ENCODE measurements at places on chromosomes 7 and 10. TPM values are rescaled to one million over a fixed set of nuclear protein-coding genes. Genes with fewer than 3 reads are reported as not detected.

DNA sequence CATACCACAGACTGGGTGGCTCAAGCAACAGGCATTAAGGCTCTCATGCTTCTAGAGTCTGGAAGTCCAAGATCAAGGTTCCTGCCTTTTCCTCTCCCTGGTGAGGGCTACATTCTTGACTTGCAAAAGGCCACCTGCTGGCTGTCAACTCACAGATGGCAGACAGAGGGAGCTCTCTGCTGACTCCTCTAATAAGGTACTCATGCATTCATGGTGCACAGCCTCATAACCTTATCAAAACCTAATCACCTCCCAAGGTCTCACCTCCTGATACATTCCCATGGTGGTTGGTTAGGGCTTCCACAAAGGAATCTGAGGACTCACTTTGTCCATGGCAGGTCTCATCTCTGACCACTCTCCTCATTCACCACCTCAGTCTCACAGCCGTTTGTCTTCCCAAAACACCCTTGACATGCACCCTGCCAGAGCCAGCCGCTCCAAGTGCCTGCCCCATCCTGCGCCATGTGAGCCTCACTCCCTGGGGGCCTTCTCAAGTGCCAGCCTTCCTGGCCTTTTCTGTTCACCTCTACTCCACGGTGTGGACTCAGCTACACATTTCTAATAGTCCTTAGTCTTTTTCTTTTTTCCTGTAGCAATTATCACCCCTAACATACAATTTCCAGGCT lies 400.3 kb upstream of the ADARB2 start:
- no peak for DNase-seq
- H3K27me3 ChIP-seq = no peaks in the 10 kb centered on the region
- no peaks in the 10 kb centered on the region for H3K4me1 ChIP-seq
- no peaks in the 10 kb centered on the region for H3K36me3 ChIP-seq
- no peak overlapping the region for H3K27ac ChIP-seq

DNA sequence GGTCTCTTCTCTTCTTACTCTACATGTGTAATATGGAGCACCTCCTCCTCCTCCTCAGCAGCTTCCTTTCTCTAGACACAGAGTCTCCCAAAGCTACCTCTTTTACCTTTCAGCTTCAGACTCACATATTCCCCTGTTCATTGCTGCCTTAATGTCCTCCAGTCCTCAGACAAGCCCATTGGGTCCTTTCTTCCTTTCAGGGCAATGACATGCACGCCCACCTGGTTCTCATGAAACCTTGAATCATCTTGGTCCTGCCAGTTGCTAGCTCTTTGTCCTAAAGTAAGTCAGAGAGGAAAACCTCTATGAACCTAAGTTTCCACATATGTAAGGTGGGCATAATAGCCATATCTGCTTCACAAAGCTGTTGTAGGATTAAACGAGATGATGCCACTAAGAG lies 227.0 kb downstream of the RPS24 start:
- H3K27me3 ChIP-seq = peaks cover 6% of the 10 kb centered on the region
- DNase-seq = no peak
- no peak overlapping the region for H3K4me3 ChIP-seq

Gene CLCN1
- total RNA-seq = not detected

- no peak overlapping the region for H3K27ac ChIP-seq
- no peaks in the 10 kb centered on the region for H3K27me3 ChIP-seq
- DNase-seq = no peak
- no peaks in the 10 kb centered on the region for H3K4me1 ChIP-seq
Measured at GRCh38 chr7:46525876-46526275, 604.8 kb upstream of the IGFBP3 start.

Gene CYP2C19
- not detected for total RNA-seq

- DNase-seq = no peak
- H3K36me3 ChIP-seq = no peaks in the 10 kb centered on the region
Measured at GRCh38 chr10:19815036-19815730, 1.0 kb upstream of the PLXDC2 start.

- H3K27ac ChIP-seq = no peak overlapping the region
- H3K36me3 ChIP-seq = no peaks in the 10 kb centered on the region
- H3K27me3 ChIP-seq = no peaks in the 10 kb centered on the region
- no peak for DNase-seq
Measured at GRCh38 chr7:14691597-14692203, 210.9 kb downstream of the DGKB start.

DNA sequence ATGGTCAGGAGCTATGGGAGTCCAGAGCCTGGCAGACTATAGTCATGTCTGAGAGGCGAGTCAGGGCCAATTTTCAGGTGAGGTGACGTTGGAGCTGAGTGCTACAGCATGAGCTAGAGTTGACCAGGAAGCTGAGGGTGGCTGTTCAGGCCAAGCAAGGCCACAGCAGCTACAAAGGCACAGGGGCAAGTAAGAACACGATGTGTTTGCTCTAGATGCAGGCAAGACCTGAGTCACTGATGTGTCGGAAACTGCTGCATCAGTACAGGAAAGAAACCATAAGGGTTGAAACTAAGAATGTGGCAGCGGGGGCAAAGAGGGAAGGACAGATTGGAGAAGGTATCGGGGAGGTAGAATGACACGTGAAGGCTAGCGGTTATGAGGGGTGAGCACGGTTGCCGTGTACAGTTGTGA lies 11.8 kb upstream of the RRP12 start:
- no peaks in the 10 kb centered on the region for H3K27me3 ChIP-seq
- H3K27ac ChIP-seq = peak overlapping the region; percentile 91
- DNase-seq = peak; percentile 43
- H3K36me3 ChIP-seq = peaks cover 3% of the 10 kb centered on the region
- H3K4me3 ChIP-seq = peak overlapping the region; percentile 53

Gene SCIN
- not detected for total RNA-seq

- no peaks in the 10 kb centered on the region for H3K4me1 ChIP-seq
- no peaks in the 10 kb centered on the region for H3K27me3 ChIP-seq
- H3K36me3 ChIP-seq = no peaks in the 10 kb centered on the region
- DNase-seq = no peak
- H3K4me3 ChIP-seq = no peak overlapping the region
Measured at GRCh38 chr10:126080291-126080825, 184.0 kb downstream of the FANK1 start.

DNA sequence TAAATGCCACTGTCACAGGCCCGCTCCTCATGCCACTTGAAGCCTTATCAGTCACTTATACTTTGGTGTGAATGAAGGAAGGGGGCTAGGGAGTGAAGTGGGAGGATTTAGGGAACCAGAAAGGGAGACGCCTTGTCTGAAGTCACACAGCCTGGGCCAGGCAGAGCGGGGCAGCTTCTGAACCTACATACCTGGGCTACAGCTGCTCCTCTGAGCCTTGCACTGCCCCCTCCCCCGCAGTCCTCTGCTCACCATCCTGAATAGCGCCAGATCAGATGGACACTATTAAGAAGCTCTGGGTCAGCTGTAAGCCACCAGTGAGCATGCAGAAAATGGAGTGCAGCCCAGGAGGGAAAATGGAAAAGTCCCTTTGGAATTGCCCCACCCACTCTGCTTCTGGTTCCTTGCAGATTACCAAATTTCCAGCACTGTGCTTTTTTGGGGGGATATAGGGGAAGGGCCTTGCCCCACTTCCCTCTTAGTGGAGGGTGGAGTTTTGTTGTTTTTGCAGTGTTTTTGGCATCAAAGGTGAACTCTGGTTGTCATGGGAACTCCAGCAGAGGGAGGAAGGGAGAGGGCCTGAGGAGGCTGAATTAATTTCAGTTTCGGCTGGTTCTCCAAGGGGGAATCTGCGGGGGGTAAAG lies 35.0 kb upstream of the ADCYAP1R1 start:
- no peak overlapping the region for H3K4me3 ChIP-seq
- no peaks in the 10 kb centered on the region for H3K36me3 ChIP-seq
- peaks cover 2% of the 10 kb centered on the region for H3K27me3 ChIP-seq
- no peaks in the 10 kb centered on the region for H3K4me1 ChIP-seq

Gene CDHR3
- 0.80 TPM for total RNA-seq

Gene ATG9B
- 5.0 TPM for total RNA-seq

DNA sequence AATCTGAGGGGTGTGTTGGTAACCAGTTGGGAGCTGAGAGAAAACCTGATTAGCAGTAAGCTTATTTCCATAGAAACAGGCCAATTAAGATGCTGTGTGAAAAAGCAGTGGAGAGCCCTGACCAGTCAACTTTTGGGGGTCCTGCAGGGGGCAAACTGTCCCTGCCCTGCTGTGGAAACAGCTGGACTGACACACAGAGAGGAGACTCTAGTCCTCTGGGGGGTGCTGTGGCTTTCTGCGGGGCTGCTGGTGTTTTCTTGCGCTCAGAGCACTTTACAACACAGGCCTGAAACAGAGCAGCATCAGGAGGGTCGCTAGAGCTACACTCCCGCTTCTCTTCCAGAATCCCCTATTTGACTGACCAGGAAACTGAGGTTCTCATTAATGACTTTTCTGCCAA lies 546.9 kb upstream of the GALNT17 start:
- no peaks in the 10 kb centered on the region for H3K27me3 ChIP-seq
- H3K4me1 ChIP-seq = no peaks in the 10 kb centered on the region
- H3K27ac ChIP-seq = no peak overlapping the region
- H3K4me3 ChIP-seq = no peak overlapping the region
- DNase-seq = no peak
- H3K36me3 ChIP-seq = no peaks in the 10 kb centered on the region

Gene BLNK
- not detected for total RNA-seq

Gene JCAD
- total RNA-seq = 3.4 TPM

DNA sequence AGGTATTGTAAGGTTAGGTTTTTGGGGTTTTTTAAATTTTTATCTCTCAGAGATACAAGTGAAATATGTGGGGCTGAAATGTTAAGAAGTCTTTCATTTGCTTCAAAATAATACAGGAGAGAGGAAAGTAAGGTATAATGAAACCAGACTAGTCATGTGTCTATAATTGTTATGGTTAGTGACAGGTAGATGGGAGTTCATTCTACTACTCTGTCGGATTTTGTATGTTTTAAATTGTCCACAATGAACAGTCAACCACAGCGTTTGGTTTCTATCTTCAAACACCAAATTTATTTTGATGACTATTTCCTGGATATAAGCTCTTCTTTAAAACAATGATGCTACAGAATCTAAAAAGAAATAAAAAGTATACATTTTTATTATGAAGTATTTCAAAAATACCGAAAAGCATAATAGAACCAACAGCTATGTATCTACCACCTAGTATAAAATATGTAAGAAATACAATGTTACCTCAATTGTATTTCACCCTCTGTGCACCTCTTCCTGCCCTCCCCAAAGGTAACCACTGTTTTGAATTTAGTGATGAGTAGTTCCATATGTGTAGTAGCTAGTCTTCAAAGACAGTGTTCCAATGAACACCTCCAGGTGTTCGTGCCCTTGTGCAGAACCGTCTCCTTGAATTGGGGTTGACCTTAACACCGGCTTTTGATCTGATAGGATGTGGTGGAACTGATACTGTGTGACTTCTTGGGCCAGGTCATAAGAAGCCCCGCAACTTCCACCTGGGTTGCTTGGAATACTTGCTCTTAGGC lies 74.8 kb upstream of the CDK1 start:
- no peak overlapping the region for H3K27ac ChIP-seq
- no peak for DNase-seq
- H3K36me3 ChIP-seq = peaks cover 4% of the 10 kb centered on the region
- no peaks in the 10 kb centered on the region for H3K27me3 ChIP-seq
- no peak overlapping the region for H3K4me3 ChIP-seq
- H3K4me1 ChIP-seq = peaks cover 17% of the 10 kb centered on the region
